Left cardiac atrium (tissue), 4 donors: ENCODE measurements at places on chromosomes 5 and 9. TPM values are rescaled to one million over a fixed set of nuclear protein-coding genes. Genes with fewer than 3 reads are reported as not detected.

GRCh38 chr9:123550012-123550411 is 194.0 kb downstream of the CRB2 start:
- DNase-seq: no peak

GRCh38 chr5:3266861-3267260 is 328.8 kb upstream of the IRX1 start:
- no peak for DNase-seq

GRCh38 chr5:56638768-56639238 is 176.5 kb upstream of the MAP3K1 start:
- no peak for DNase-seq

GRCh38 chr5:22916393-22916792 is 63.2 kb upstream of the CDH12 start:
- no peak for DNase-seq

DNA sequence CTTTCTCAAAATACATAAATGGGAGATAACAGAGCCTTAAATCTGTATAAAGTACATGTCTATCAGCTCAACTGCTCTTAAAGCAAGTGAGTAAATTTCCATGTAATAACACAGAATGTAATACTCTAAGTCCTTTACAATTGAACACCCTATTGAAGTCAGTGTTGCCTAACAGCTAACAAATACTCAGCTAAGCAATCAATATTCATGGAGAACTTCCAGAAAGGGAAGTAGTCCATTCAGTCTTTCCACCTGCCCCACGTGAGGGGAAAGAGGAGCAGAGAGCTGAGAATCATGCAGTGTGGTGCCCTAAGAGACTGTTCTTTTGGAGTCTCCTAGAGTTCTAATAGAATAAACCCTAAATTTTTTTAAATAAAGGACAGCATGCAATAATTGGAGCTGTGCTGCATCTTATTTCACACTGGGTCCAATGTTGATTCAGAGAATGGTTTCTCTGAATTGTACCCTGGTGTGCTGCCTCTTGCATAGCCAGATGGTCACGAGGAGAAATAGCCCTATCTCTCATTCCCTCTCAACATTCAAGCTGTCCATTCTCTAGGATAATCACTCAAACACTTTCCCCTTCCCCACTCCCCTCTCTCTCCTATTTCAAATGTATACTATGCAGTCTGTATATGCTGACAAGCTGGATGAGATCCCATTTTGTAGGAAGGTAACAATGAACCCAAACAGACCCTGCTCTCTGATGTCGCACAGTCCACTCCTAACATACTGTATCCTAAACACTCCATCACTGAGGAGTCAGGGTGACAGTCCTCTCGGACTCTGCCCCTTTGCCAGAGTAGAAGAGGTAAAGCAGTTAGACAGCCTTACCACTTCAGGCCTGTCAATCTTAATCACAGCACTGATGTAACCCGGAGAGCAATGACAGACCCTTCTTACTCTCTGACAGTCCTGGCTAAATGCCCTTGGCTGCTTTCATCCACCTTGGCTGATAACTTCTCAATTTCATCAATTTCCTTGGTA is 134.8 kb downstream of the EPB41L4A start:
- no peak for DNase-seq

The SNX24 gene
- 15.1 TPM for total RNA-seq

The PCDHB2 gene
- total RNA-seq: 3.1 TPM

The KIF4B gene
- 0.05 TPM for total RNA-seq

The CDH18 gene
- total RNA-seq: not detected

The TMEFF1 gene
- 0.35 TPM for total RNA-seq

The PROB1 gene
- total RNA-seq: 27.9 TPM

The TAF11L6 gene
- not detected for total RNA-seq
